ENCODE measurements at places on chromosomes 2 and 18.

DNA sequence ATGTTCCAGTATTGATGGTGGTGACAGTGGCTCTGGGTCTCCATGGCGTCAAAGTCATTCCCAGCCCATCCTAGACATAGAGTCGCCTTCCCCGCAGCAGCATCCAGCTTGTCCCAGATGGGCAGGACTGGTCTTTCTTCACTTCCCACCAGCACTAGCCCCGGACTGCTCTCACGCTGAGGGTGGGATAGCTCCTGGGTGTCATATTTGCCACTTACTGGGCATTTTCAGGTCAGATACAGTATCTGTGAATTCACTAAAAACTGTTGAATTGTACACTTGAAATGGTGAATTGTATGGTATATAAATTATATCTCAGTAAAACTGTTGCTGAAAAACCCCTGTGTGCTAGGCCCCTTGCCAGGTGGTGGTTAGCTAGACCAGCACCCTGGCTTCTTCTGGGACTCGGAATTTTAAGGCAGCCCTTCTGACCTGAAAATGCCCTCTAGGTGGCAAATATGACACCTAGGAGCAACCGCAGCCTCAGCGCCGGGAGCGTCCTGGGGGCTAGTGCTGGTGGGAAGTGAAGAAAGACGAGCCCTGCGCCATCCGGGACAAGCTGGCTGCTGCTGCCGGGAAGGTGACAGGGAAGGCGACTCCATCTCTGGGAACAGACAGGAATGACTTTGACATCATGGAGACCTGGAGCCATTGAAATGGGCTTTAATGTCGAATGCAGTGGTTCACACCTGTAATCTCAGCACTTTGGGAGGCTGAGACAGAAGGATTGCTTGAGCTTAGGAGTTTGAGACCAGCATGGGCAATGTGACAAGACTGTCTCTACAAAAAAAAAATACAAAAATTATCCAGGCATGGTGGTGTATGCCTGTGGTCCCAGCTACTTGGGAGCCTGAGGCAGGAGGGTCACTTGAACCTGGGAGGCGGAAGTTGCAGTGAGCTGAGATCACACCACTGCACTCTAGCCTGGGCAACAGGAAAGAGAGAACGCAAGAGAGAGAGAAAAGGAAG, 56.2 kb downstream of the DDX1 start:
- no peak for DNase-seq

DNA sequence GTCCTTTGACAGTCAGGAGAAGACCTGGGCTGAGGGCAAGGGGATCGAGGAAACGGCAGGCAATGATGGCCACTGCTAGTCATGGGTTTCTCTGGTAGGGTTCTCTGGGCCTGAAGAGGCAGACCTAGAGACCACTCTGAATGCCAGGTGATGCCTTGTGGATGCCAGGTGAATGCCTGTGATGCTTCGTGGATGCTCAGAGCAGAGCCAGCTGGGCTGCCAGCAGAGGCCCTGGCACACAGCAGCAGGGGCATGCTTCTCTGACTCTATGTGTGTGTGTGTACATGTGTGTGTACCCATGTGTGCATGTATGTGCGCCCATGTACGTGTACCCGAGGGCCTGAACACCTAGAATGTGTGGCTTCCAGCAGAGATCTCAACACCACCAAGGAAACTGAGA, 172.0 kb downstream of the TNS1 start:
- no peak for DNase-seq

- no peak for DNase-seq
Measured at GRCh38 chr18:28015671-28016070, 161.3 kb downstream of the CDH2 start.

DNA sequence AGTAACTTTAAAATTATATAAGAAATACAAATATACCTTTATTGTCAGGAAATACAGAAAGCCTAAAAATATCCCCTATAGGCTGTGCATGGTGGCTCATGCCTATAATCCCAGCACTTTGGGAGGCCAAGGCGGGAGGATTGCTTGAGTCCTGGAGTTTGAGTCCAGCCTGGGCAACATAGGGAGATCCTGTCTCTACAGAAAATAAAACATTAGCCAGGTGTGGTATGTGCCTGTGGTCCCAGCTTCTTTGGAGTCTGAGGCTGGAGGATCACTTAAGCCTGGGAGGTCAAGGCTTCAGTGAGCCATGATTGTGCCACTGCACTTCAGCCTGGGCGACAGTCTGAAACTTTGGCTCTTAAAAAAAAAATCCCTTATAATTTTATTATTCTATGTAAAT, 29.1 kb downstream of the GLS start:
- DNase-seq, result no peak

GRCh38 chr2:43343573-43344304, 117.3 kb upstream of the ZFP36L2 start:
- no peak for DNase-seq

DNA sequence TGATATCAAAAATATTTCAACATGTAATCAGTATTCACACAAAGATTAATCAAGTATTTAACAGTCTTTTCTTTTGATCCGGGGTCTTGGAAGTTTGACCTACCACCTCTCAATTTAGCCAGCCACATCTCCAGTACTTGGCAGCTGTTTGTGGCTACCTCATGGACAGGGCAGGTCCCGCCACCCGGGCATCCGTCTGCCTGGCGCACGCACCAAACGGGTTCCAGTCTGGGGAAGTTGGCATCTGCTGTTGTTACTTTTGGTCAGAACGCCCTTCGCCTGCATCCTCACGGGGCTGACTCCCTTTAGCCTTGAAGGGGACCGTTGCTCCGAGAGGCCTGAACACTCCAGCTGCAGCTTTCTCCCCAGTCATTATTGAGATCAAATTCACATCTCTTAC, 81.7 kb downstream of the NEDD4L start:
- no peak for DNase-seq

DNA sequence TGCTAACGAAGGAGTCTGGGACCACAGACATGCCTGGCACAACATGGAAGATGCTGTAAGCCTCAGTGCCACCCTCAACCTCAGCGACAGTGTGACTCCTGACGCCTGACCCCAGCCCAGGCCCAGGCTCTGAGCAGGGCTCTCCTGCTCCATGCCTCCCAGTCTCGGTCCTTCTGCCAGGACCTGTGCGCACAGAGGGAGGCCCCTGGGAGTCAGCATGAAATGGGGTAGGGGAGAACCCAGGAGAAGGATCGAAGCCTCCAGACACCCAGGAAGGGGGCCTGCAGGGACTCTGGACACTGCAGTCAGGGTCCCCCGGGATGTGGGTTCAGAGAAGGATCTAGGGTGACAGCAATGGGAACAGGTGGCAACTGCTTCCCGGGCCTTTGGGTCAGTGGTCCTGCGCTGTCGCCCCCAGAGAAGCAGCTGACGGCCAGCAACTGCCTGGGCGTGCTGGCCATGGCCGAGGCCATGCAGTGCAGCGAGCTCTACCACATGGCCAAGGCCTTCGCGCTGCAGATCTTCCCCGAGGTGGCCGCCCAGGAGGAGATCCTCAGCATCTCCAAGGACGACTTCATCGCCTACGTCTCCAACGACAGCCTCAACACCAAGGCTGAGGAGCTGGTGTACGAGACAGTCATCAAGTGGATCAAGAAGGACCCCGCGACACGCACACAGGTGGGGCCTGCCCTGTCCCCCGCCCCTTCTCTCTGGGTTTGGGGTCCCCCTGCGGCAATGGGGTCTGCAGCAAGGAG, 233.9 kb downstream of the ATAD2B start:
- DNase-seq, result no peak

DNA sequence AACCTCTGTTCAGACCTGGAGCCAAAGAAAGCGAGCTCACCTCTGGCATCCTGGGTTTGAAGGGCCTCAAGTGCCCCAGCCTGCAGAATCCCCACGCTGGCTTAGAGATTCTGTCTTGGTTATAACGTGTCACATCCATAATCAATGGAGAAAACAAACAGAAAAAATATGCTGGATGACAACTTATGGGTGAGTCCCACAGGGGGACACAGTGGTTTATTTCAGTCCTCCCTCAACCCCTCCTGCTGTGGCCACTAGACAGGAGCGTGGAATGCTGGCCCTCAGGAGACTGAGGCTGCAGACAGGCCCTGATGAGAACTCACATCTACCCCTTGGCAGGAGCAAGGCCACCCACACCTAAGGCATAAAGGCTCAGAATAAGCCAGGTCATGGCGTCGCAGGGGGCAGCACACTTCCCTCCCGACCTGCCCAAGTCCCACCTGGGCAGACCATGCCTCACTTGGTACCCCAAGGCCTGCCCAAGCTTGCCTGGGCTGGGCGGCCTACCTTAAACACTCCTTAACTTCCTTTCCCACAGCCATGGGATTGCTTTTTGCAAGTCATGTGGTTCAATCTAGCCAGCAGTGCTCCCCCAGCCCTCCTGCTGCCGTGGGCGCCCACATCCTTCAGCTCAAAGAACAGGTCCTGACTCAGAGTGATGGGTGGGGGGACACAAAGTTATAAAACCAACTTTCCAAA, 19.9 kb downstream of the COX7A2L start:
- DNase-seq, result no peak

DNA sequence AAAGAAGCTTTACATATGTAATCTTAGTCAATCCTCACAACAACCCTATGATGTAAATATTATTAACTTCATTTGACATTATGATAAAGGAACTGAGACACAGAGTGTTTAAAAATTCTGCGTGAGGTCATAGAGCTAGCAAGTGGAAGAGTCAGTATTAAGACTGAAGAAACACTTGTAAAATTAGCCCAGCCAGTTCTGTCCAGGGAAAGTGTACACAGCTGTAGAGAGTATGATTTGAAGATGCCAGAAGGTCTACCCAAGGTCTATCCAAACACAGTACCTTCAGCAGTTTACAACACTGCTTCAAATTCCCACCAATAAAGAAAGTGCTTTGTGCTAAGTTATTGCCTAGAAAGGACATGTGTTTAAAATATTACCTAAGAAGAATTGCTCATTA, 51.7 kb upstream of the ITPRID2 start:
- DNase-seq, result no peak

- DNase-seq, result no peak
Measured at GRCh38 chr2:170310876-170311502, 133.0 kb downstream of the MYO3B start.

DNA sequence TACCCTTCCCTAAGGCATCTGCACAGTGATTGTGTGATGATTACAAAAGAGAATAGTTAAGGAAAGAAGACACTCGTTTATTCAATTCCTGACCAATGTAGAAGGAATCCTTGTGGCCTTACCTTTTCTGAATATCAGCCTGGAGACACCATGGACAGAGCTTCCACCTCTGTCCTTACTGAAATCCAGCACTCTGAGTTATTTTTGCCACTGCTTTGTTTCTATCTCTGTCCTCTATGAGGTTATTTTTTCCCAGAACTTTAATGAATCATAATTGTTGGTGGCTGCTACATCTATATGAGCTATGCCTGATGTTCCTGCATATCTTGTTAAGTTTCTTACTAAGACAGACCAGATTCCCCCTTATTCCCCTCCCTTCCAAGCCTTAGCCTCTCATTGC, 275.1 kb downstream of the SETBP1 start:
- no peak for DNase-seq

- DNase-seq, result no peak
Measured at GRCh38 chr18:37487400-37487867, 78.2 kb downstream of the CELF4 start.

- no peak for DNase-seq
Measured at GRCh38 chr2:219331560-219332213, 857 bp downstream of the RESP18 start.

DNA sequence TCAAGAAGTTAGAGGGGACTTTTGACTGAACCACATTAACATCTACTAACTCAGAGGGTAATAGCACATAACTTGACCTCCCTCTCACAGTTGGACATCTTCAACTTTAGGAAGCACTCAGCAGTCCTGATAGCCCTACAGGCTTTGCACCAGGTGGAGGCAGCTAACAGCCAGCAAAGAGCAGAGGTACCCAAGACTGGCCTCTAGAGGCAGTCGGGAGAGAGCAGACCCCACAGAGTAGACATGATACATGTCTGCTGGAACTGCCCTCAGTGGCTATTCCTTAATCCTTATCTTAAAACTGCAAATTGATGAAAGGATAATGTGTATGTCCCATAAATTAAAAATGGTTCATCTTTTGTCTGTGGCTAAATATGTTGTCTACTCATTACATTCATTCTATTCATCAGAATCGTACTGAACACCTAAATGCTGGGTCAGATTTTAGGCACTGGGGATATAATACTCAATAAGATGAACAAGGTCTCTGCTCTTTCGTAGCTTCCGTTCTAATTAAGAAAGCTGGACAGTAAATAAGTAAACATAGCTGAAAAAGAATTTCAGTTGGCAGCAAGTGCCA, 49.8 kb downstream of the CAB39 start:
- DNase-seq, result no peak

- DNase-seq, result no peak
Measured at GRCh38 chr18:53799134-53799533, 425.3 kb downstream of the MBD2 start.

DNA sequence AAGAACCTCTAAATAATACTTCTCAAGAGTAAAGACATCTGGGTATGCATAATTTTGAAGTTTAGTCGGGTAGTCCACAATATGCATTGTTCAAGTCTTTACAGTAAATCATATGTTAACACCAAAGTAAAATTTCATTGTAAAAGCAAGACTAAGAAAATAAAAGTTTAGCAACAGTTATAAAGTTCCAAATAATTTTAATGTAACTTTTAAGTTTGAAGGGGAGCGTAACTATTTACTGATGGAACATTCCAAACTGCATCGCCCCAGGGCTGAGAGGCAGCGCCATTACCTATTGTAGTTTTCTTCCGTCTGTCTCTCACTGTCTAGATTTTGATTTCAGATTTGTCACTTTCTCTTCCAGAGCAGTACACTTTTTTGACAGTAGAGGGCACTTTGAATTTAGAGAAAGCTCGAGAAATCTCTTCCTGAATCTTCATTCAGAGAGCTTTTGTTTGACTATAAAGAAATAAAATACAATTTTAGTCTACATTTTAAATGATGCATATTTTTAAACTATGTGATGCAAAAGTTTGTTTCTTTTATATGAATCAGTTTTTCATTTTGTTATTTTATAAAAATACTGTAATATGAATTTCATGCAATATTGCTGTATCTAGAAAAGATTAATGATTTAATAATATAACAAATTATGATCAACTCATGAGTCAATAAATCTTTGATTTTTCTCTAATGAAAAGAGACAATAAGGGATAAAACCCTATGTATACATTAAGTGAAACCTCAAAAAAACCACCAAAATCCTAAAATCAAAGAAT, 389.8 kb downstream of the FIGN start:
- no peak for DNase-seq

DNA sequence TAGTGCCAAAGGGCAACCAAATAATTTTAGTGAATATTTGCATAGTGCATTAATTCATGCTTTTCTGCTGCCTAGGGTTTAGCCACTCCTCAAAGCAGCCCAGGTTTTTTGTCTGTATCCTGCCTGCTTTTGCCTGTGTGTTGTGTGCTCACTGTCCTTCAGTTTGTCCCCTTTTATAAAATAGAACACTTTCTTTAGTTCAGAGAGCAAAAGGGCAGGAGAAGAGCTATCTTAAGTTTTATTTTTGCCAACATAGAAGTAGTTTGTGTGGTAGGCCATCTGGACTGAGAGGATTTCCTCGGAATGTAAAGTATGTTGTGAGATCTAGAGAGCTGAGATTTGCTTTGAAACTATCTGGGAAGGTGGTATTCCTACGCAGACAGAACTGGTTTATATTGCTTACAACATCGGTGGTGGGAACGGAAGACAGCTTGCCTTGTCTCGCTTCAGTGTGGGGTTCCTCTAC, 64.9 kb downstream of the EML4 start:
- DNase-seq, result no peak

All from hypothalamus (tissue), 51 donors.